MCF 10A (cell line): ENCODE measurements at places on chromosomes 2 and 18.

GRCh38 chr2:206084439-206084869 lies 1.5 kb downstream of the INO80D start:
- DNase-seq = peak; percentile 93

DNA sequence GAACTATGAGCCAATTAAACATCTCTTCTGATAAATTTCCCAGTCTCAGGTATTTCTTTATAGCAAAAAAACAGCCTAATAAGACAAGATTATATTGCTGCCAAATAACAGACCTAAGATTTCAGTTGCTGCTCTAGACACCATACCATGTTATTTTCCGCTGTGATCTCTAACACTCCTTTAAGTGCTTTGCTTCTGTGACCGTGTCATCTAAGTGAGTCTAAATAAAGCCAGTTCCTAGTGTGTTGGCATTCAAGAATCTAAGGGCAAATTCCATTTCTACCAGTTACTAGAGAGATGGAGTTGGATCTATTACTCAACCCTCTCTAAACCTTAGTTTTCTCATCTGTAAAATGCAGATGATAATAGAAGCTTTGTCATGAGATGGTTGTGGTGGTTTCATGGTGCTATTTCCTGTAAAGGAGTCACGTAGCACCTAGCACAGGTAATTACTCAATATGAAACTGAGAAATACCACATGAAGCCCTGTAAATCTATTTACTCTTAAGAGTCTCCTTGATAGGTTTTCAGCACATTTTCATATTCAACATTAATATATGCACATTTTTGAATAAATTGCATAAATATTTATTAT lies 40.5 kb downstream of the SPHKAP start:
- no peak for DNase-seq

GRCh38 chr2:101030866-101031554 lies 28.9 kb downstream of the RPL31 start:
- no peak for DNase-seq

DNA sequence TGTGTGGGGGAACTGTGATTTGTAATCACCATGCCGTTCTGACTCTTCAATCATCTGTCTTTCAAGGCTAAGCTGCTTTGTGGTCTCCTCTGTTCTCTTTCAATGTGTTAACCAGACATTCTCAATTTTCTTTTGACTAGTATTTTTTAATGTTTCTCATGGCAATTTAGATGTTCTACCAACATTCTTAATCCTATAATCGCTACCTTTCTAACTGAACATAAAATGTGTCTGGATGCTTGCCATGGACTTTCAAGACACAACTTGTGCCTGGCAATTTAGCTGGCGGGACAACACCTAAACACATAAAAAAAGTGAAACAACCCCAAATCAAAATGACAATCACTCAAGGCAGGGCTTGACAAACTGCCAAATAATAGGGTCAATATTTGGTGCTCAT lies 135.0 kb upstream of the ACKR3 start:
- DNase-seq = no peak

GRCh38 chr2:32627441-32627813 lies 423 bp upstream of the TTC27 start:
- DNase-seq = no peak

DNA sequence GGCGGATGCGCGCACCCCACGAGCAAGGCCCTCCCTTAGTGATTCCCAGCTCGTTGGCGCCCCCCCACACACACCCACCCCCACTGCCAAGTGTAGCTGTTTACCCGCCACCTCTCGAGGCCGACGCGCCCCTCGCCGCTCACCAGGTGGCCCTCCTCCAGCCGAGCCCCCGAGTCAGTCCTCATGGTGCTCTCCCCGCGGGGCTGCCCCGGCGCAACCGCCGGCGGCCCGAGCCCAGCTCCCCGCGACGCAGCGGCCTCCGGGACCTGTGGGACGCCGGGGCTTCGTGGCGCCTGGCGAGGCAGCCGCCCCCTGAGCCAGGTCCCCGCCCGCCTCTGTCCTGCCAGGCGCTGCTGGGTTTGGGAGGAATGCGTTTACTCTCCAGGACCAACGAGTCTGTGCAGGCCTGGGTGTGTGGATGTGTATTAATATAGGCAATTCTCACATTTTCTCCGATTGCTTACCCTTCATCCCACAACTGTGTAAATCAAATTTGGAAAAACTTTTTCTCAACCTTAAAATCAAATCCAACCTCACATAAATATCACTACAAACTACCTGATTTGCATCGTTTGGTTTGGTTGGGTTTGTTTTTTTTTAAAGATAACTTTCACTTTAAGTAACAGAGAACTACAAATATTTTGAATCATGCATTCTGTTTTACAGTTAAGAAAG lies at the start of gene TMEM237:
TMEM237 (minus strand) TSS at position 288 of the 675 bp plus-strand sequence; CDS start at position 185, 103 bp downstream.
- peak; percentile 52 for DNase-seq

GRCh38 chr2:53530126-53530525 lies 237.5 kb upstream of the CHAC2 start:
- no peak for DNase-seq

GRCh38 chr2:108870069-108870644 lies 83.6 kb downstream of the CCDC138 start:
- DNase-seq = no peak

- DNase-seq = no peak
These were observed 27.6 kb downstream of the SLC1A4 start for GRCh38 chr2:65016789-65017188.

DNA sequence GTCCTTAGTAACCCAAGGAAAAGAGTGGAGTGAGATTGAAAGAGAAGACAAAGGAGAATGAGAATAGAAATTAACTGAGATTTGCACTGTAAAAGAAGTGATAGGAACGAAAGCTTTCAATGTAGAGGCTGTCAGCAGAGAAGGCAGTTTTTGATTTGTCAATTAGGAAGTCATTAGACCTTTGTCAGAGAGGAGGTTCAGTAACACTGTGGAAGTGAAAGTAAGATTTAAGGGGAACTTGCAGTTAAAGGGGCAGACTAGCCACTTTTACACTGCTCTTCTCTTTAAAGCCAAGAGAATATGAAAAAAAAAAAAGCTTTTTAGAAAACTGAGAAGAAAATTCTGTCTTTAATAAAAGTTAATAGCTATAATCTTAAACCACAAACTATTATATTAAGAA lies 11.5 kb upstream of the KYNU start:
- DNase-seq = no peak

- DNase-seq = no peak
These were observed 632.2 kb downstream of the SATB2 start for GRCh38 chr2:198825534-198825933.

DNA sequence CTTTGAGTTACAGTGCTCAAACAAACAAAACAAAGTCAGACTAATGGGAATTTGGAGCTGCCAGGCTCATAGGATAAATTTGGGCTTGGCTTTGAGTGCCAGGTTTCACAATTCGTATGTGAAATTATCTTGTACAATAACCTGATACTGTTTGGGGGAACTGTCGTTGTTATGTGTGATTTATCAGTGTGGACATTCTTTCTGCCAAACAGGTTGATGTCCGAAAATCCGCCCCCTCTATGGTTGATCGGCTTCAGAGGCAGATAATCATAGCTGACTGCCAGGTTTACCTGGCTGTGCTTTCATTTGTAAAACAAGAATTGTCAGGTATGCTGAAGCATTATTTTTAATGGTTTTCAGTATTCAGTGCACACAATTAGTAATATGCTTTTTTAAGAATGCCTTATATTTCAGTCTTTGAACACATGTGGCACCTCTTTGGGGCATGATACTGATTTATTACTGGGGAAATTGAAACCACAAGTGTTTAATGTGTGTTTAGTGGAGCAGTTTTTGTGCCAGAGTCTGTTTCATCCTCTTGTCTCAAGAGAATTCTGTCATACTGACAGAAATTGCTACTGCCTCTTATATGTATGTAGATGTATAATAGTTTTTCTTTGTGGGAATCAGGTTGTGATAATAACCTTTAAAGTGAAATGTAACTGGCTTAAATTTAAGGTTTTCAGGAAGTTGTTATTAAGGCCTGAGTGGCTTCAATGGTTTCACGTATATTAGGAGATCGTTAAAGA lies 54.6 kb downstream of the TTC39C start:
- DNase-seq = no peak

- DNase-seq = peak; percentile 71
These were observed 50.6 kb downstream of the TRAF3IP1 start for GRCh38 chr2:238370823-238371372.

DNA sequence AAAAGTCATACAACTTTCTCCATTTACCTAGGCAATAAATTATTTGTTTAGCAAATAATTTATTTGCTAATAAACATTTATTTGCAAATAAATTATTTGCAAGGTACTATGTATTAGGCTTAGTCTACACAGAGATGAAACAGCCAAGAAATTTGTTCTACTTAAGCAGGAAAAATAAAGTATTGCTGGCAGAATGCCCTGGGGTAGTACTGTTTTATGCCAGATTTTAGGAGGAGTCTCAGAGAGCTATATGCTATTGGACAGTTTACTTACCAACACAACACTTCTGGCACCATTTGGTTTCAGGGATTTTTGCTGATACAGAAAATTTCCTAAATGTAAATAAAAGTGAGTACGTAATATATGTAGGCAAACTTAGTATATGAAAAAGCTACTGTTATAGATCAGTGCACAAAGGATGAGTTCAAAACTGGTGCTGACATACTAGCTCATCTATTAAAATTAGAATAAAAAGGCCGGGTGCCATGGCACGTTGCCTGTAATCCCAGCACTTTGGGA lies 23.2 kb upstream of the CDKL4 start:
- DNase-seq = no peak

- no peak for DNase-seq
These were observed 352.2 kb downstream of the DLGAP1 start for GRCh38 chr18:4102901-4103300.

- peak; percentile 38 for DNase-seq
These were observed 800.1 kb downstream of the SATB2 start for GRCh38 chr2:198657512-198658121.

DNA sequence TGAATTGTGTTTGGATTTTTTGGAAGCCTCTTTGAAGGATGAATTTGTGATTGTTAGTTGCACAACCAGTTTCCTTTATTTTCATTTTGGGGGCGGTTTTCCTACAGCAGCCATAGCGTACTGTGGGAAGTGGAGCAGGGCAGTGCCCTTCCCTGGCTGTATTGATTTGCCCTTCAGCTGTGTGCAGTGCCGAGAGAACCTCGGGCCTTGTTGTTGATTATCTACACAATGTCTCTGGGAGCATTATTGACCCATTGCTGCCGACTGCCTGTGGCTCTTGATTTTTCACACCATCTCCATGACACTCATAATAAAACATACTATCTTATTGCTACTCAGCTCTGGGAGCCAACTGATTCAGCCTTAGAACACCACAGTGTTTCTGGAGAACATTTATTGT lies 162.2 kb upstream of the BOD1L2 start:
- no peak for DNase-seq

- no peak for DNase-seq
These were observed 40.8 kb downstream of the TSN start for GRCh38 chr2:121796239-121796638.

DNA sequence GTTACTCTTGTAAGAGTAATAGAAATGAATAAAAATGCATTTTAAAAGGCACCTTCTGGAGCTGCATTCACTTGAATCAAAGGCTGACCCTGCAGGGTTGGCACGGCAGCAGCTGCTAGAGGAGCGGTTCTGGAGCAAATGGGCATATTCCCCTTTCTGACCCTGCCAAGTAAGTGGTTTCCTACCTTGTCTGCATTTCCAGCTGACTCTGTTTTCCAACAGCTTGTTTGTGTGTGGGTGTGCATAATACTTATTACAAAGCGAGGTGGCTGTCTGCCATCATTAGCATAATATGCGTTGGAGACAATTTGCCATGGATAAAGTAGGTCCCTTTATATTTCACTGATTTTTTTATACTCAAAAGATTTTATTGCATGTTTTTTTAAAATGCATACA lies 21.3 kb upstream of the TTN start:
- no peak for DNase-seq

GRCh38 chr2:68190991-68191731 lies 33.5 kb downstream of the PNO1 start:
- DNase-seq = peak; percentile 82

DNA sequence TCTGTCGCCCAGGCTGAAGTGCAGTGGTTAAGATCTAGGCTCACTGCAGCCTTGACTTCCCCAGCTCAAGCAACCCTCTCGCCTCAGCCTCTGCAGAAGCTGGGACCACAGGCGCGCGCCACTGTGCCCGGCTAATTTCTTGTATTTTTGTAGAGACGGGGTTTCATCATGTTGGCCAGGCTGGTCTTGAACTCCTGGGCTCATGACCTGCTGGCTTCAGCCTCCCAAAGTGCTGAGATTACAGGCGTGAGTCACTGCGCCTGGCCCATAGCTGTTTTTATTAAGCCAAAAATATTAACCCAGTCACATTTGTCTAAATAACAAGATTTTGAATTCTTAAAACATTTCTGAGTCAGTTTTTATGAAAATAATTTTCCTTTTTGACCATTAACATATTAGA lies 6.3 kb upstream of the SFT2D3 start:
- DNase-seq = no peak

GRCh38 chr2:96204836-96205624 lies 3.6 kb downstream of the STARD7 start:
- DNase-seq = peak; percentile 7

GRCh38 chr18:73843455-73843854 lies 304.2 kb downstream of the FBXO15 start:
- DNase-seq = no peak

DNA sequence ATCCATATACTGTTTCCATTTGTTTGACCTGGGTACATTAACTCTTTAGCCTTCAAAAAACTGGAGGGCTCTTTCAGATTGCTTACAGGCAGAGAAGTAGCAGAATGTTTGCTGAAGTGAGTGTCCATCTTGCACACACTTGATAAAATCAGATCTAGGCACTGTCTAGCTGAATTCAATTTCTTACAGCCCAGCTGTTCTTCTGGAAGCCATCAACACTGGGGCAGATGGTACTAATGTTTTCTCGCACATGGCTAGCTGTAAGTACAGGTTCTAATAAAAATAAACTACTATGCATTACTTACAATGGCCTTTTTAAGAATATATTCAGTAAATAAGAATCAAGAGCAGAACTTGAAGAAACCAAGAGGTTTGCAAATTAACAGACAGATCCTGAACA lies 175.9 kb downstream of the NBAS start:
- no peak for DNase-seq

DNA sequence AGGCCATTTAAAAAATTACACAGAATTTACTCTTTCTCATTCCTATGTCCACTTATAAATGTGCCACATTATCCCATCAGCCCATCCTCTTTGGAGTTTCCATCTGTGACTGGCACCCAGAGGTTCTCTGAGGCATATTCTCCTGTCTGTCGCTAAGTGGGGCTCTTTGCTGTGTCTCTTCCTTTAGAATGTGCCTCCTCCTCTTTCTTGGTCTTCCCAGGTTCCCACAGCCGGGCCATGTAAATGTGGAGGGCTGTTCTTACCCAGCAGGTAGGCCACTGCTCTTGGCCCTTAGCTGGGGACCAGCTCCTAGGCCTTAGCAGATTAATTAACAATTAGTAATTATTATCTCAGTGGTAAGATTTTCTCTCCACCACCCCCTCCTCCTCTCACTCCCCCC lies 167.0 kb downstream of the INSIG2 start:
- no peak for DNase-seq

- no peak for DNase-seq
These were observed 346.0 kb downstream of the FIGN start for GRCh38 chr2:163389838-163390237.

DNA sequence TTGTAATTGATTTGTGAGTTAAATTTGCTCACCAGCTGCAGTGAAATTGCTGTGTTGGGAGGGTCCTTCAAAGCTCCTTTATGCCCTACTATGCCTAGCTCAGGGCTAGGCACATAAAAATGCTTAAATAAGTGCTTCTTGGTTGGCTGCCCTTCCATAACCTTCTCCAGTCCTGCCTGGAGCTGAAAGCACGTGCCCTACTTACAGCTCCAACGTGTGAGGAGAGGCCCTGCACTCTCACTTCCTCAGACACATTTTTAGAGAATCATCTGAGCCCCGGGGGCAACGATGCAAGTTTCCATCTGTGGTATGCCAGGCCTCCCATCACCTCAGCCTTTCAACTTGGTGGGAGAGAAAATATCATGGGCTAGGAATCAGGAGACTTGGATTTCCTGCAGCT lies 202.7 kb downstream of the BCL11A start:
- no peak for DNase-seq
